ENCODE measurements at places on chromosomes 11 and 22.

DNA sequence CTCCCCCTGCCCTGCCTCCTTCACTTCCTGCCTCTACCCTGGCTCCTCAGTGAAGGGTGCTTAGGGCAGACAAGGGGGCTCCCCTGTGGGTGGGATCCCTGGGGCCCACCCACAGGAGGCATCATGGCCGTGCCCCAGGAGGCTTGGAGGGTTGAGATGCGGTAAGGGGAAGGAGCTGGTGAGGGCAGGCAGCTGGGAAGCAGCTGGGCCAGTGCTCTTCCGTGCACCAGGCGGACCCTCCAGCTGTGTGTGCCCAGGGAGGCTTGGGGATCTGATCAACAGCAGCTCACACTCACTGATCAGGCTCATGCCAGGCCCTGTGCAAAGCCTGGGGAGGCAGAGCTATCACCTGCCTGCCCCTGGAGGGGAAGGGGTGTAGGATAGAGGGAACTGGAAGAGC, 59.3 kb upstream of the TTLL12 start:
- no peaks in the 10 kb centered on the region for H3K4me1 ChIP-seq
- H3K27me3 ChIP-seq: no peaks in the 10 kb centered on the region
- H3K4me3 ChIP-seq: no peak overlapping the region
- no peak overlapping the region for H3K27ac ChIP-seq

DNA sequence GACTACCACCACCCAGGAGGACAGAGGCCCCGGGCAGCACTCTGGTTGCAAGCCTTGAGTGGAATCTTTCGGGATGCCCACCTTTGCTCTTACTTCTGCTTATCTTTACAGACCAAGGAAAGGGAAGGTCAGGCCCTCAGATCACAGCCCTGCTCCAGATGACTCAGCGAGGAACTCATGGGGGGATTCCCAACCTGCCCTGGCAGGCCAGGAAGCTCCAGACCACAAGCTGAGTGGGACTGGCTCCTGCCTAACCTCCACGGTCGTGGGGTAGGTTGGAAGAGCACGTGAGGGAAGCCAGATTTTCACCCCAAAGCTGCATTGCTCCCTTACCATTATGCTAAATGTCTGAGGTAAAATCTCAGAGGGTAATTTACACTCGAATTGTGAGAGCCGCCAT, 11.8 kb downstream of the TBC1D10A start:
- H3K36me3 ChIP-seq: peaks cover under 1% of the 10 kb centered on the region
- H3K4me3 ChIP-seq: no peak overlapping the region
- H3K27ac ChIP-seq: peak overlapping the region; percentile 26
- H3K4me1 ChIP-seq: peaks cover 89% of the 10 kb centered on the region
- H3K27me3 ChIP-seq: no peaks in the 10 kb centered on the region

GRCh38 chr11:104700609-104701008, 197.7 kb downstream of the CASP12 start:
- H3K27me3 ChIP-seq: no peaks in the 10 kb centered on the region
- H3K4me3 ChIP-seq: no peak overlapping the region
- H3K4me1 ChIP-seq: peaks cover 9% of the 10 kb centered on the region
- H3K36me3 ChIP-seq: no peaks in the 10 kb centered on the region
- DNase-seq: no peak

DNA sequence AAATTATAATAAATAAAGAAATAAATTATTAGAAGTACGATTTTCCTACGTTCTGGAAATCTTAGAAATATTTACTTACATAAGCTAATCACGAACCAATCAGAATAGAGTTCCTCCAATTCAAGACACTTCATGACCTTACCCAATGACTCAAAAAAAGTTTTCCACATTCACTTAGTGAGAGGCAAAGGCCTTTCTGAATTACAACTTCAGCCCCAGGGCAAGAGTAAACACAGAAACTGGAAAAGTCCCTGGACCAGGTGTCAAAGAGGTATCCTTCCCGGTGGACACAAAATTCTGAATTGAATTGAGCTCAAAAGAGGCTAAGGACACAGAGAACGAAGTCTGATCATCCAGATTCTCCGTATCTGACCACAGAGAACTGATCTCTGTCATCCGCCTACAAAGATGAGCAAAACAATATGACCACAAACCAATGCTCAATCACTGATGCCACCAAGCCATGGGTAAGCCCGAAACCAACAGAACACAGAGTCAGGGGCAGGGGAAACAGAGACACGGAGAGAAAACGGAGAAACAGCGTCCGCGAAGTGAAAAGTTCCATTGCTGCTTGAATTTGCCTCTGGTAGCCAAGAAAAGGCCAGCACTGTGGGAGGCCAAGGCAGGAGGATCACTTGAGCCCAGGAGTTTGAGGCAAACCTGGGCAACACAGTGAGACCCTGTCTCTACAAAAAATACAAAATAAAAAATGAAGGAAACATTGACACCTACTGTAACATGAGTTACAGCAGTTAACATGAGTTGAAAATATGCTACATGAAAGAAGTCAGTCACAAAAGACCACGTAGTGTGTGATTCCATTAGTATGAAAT, 6.8 kb downstream of the BID start:
- peaks cover 14% of the 10 kb centered on the region for H3K4me1 ChIP-seq
- H3K27me3 ChIP-seq: no peaks in the 10 kb centered on the region
- no peak overlapping the region for H3K27ac ChIP-seq
- no peak for DNase-seq
- H3K4me3 ChIP-seq: no peak overlapping the region

DNA sequence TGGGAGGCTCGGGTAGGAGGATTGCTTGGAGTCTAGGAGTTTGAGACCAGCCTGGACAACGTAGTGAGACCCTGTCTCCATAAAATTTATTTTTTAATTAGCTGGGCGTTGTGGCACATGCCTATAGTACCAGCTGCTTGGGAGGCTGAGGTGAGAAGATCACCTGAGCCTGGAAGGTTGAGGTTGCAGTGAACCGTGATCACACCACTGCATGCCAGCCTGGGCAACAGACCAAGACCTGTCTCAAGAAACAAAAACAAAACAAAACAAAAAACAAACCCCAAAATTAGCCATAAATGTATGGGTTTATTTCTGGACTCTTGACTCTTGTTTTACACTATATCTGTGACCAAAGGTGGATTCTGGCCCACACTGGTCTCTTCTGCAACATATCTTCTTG, 41.6 kb downstream of the EIF3F start:
- DNase-seq: no peak
- no peak overlapping the region for H3K4me3 ChIP-seq
- H3K36me3 ChIP-seq: no peaks in the 10 kb centered on the region
- H3K27me3 ChIP-seq: no peaks in the 10 kb centered on the region

GRCh38 chr11:79071190-79071589, 369.6 kb downstream of the TENM4 start:
- no peaks in the 10 kb centered on the region for H3K36me3 ChIP-seq
- no peak for DNase-seq
- H3K27ac ChIP-seq: no peak overlapping the region
- H3K4me3 ChIP-seq: no peak overlapping the region
- no peaks in the 10 kb centered on the region for H3K27me3 ChIP-seq
- no peaks in the 10 kb centered on the region for H3K4me1 ChIP-seq

DNA sequence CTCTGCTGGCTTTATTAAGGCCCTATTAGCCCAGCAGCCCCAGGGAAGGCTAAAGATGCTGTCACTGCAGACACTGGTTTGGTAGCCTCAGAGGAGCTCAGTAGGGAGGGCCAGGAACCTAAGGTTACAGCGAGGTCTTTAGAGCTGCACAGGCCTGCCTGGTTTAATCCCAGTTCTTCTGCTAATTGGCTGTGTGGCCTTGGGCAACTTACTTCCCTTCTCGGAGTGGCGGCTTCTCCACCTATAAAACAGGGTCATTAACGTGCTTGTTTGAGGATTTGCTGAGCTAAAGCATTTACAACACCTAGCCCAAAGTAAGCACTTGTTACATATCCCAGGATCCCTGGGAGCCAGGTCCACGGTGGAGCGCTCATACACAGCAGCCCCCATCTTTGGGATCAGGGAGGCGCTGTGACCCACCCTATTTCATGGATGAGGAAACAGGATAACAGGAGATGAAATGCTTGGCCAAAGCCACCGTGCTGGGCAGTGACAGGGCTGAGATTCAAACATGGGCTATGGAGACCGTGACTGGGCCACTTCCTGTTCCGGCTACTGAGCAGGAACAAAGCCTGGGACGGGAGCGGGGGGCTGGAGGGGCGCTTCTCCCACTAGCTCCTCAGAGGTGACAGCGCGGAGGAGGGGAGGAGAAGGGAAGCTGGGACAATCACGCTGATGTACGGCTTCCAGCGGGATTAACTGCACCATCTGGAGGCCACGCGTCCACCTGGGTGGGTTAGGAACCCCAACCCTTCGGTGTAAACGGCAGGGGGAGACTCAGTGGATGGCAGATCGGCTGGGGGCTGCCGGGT, 61.5 kb downstream of the IGLL1 start:
- no peak overlapping the region for H3K4me3 ChIP-seq
- H3K4me1 ChIP-seq: peaks cover 13% of the 10 kb centered on the region
- H3K27me3 ChIP-seq: no peaks in the 10 kb centered on the region

DNA sequence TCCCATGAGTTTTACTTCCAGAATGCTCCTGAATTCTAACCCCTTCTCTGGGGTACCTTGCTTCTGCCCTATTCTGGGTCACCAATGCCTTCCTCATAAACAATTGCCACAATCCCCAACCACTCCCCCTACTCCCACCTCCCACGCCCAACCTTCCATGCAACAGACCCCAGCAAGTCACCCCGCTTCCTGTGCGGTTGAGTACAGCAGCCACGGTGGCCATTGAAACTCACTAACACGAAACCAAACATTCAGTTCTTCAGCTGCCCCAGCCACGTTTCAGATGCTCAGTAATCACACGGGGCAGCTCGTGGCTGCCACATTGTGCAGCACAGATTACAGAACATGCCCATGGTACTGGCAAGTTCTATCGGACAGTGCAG, 3.7 kb upstream of the BCR start:
- no peaks in the 10 kb centered on the region for H3K27me3 ChIP-seq
- no peak for DNase-seq
- no peak overlapping the region for H3K27ac ChIP-seq
- H3K4me3 ChIP-seq: no peak overlapping the region
- no peaks in the 10 kb centered on the region for H3K36me3 ChIP-seq

- peaks cover 5% of the 10 kb centered on the region for H3K4me1 ChIP-seq
- H3K4me3 ChIP-seq: no peak overlapping the region
- peak; percentile 39 for DNase-seq
- H3K27ac ChIP-seq: no peak overlapping the region
Measured at GRCh38 chr11:15912825-15913224, 443.5 kb downstream of the SOX6 start.

DNA sequence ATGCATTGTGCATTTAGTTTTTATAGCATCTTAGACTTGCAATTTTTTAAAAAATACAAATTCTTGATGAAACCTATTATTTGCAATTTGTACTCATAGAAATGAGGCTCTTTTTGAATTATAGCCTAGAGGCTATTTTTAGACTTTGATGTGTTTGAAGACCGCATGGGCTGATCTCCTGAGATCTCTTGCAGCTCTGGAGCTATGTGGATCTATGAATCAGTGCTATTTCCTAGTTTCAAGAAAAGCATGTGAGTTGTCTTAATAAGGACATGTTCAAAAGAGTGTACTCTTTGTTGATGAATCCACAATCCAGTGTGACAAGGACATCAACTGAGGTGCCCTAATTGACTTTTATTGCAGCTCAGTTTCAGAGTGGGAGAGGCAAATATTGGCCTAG, 620.5 kb downstream of the ETS1 start:
- H3K4me1 ChIP-seq: no peaks in the 10 kb centered on the region
- H3K4me3 ChIP-seq: no peak overlapping the region
- H3K27ac ChIP-seq: no peak overlapping the region
- no peaks in the 10 kb centered on the region for H3K36me3 ChIP-seq

GRCh38 chr22:35310556-35311550, 11.2 kb downstream of the TOM1 start:
- H3K27ac ChIP-seq: no peak overlapping the region
- H3K36me3 ChIP-seq: peaks cover 6% of the 10 kb centered on the region
- H3K4me1 ChIP-seq: peaks cover 63% of the 10 kb centered on the region
- no peak overlapping the region for H3K4me3 ChIP-seq

GRCh38 chr11:73325036-73325981, 17.2 kb downstream of the ARHGEF17 start:
- H3K36me3 ChIP-seq: no peaks in the 10 kb centered on the region
- no peaks in the 10 kb centered on the region for H3K27me3 ChIP-seq
- no peak for DNase-seq
- peaks cover 79% of the 10 kb centered on the region for H3K4me1 ChIP-seq

GRCh38 chr22:43750751-43751150, 61.4 kb downstream of the EFCAB6 start:
- no peaks in the 10 kb centered on the region for H3K36me3 ChIP-seq
- H3K27me3 ChIP-seq: no peaks in the 10 kb centered on the region
- no peak for DNase-seq
- H3K4me1 ChIP-seq: no peaks in the 10 kb centered on the region

GRCh38 chr11:81749245-81749644, 984.4 kb downstream of the FAM181B start:
- no peak for DNase-seq
- no peak overlapping the region for H3K4me3 ChIP-seq
- H3K27me3 ChIP-seq: no peaks in the 10 kb centered on the region
- H3K4me1 ChIP-seq: no peaks in the 10 kb centered on the region

DNA sequence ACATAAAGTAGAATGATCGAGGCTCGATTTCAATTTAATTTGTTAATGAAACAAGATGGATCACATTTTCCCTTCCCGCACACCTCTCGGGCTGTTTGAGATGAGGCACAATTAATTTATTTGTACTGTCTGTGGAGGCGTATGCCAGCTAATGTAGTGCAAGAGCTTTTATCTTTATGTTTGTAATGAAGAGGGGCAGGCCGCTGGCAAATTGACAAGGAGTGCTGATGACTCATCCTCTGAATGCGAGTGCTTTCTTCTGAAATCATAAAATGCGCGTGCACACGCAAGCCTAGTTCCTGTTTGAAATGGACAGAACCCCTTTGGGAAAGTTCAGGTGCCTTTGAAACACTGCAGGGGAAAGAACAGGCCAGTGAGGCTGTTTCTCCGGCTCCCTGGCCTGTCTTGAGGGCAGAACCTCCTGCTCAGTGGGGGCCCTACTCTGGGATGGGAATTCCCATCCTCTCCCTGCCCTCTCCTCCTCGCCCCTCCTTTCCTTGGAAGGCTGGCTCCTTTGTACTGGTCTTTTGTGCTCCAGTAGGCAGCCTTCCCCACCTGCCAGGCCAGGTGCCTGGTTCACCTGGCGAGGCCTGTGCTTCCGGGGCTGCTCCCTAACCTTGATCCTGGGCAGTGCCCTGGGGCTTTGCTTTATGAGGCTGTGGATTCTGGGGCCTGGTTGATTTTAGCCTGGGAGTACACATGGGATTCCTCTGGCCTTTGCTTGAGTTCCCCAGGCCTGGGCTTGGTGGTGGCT, 50.3 kb downstream of the TEAD1 start:
- no peaks in the 10 kb centered on the region for H3K36me3 ChIP-seq
- no peaks in the 10 kb centered on the region for H3K27me3 ChIP-seq
- peak overlapping the region; percentile 17 for H3K27ac ChIP-seq
- no peak overlapping the region for H3K4me3 ChIP-seq
- H3K4me1 ChIP-seq: peaks cover 35% of the 10 kb centered on the region
- no peak for DNase-seq

DNA sequence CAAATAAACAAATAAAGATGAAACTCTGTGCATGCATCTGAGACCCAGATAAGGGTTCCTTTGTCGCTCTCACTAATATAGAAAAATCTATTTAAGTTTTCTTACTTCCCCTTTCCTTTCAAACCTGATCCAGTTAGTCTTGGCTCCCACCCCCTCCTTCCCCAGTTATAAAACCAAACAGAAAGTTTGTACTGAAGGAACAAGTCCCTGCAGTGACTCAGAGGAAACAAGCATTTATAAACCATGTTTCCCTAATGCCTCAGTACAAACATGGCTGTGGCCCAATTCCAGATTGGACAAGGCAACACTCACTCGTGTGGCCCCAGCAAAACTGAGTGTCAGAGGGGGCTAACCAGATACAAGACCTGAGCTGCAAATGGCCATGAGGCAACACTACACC, 65.5 kb upstream of the ARHGAP20 start:
- peak overlapping the region; percentile 70 for H3K27ac ChIP-seq
- DNase-seq: no peak
- H3K4me1 ChIP-seq: peaks cover 20% of the 10 kb centered on the region

GRCh38 chr11:118641397-118642019, 34.1 kb downstream of the PHLDB1 start:
- H3K36me3 ChIP-seq: peaks cover 69% of the 10 kb centered on the region
- DNase-seq: no peak
- H3K4me3 ChIP-seq: no peak overlapping the region
